Left lung (tissue), 14 donors: ENCODE measurements at places on chromosomes 13 and 19.

GRCh38 chr19:18576383-18576782 lies 4.7 kb downstream of the UBA52 start:
- H3K27me3 ChIP-seq: no peaks in the 10 kb centered on the region
- H3K4me1 ChIP-seq: peaks cover 15% of the 10 kb centered on the region
- no peak overlapping the region for H3K4me3 ChIP-seq
- no peak overlapping the region for H3K27ac ChIP-seq
- peak; percentile 23 for DNase-seq

DNA sequence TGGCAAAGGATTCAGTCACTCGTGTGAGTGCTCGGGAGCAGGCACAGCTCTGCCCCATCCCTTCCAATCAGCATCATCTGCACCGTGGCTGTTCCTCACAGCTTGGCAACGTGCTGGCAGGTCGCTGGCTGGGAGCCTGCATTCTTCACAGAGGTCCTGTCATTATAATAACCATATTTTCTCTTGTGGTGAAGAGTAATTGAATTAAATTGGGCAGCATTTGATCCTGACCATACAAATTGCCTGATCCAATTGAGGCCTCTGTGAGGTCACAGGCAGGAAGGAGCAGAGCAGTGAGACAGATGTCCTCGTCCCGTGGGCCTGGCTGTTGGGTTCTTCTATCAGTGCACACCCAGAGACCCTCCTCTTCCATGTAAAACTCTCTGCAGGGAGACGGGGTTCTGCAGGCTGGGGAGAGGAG lies 407.8 kb downstream of the COG6 start:
- no peaks in the 10 kb centered on the region for H3K27me3 ChIP-seq
- H3K36me3 ChIP-seq: no peaks in the 10 kb centered on the region
- no peak overlapping the region for H3K4me3 ChIP-seq
- no peak overlapping the region for H3K27ac ChIP-seq

- no peak for DNase-seq
- no peaks in the 10 kb centered on the region for H3K4me1 ChIP-seq
- no peak overlapping the region for H3K27ac ChIP-seq
- H3K4me3 ChIP-seq: no peak overlapping the region
- no peaks in the 10 kb centered on the region for H3K36me3 ChIP-seq
Measured at GRCh38 chr19:3955688-3956087, 15.2 kb downstream of the DAPK3 start.

DNA sequence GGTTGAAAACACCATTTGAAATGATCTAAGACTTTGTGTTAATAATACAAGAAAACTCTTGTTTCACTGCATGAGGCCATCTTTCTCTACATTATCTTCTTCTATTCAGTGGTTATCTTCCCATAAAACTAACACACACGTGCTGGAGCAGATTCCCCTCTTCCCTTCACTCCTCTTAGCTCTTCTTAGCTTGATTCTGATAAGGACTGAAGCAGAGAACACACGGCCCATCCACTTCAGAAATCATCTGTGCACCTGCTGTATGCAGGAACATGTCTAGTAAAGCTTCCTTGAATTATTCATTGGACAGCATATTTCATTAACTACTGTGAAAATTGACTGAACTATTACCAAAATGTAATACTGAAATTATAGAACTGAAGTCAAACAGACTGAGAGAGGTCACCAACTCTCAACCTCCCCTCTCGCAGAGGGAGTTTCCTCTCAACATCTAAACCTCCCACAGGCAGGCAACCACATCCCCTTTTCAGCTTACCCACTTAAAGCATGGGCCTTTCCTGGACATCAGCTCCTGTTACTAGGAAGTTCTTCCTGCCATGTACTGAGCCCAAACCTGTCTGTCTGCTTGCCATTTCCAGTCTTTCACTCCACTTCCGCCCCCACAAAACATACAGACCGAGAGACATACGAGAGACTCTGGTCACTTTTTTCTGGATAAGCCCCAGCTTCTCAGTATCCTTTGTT lies 113.9 kb downstream of the CRYL1 start:
- H3K36me3 ChIP-seq: no peaks in the 10 kb centered on the region
- H3K27me3 ChIP-seq: peaks cover 13% of the 10 kb centered on the region
- no peak overlapping the region for H3K4me3 ChIP-seq
- no peak overlapping the region for H3K27ac ChIP-seq
- no peak for DNase-seq
